ENCODE measurements at places on chromosomes 2 and 18.

DNA sequence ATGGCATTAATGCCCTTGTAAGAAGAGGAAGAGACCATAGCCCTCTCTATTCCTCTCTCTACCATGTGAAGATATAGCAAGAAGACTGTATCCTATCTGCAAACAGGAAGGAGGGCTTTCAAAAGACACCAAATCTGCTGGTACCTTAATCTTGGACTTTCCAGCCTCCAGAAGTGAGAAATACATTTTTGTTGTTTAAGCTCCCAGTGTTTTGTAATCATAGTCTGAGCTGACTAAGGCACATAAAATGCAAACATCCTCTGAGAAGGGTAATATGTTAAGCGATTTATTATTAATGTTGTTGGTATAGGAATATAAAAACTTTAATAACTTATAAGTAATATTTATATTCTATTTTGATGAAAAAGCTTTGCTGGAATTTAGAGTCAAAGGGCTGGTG lies 559.8 kb downstream of the SUCLG1 start:
- no peak for DNase-seq

DNA sequence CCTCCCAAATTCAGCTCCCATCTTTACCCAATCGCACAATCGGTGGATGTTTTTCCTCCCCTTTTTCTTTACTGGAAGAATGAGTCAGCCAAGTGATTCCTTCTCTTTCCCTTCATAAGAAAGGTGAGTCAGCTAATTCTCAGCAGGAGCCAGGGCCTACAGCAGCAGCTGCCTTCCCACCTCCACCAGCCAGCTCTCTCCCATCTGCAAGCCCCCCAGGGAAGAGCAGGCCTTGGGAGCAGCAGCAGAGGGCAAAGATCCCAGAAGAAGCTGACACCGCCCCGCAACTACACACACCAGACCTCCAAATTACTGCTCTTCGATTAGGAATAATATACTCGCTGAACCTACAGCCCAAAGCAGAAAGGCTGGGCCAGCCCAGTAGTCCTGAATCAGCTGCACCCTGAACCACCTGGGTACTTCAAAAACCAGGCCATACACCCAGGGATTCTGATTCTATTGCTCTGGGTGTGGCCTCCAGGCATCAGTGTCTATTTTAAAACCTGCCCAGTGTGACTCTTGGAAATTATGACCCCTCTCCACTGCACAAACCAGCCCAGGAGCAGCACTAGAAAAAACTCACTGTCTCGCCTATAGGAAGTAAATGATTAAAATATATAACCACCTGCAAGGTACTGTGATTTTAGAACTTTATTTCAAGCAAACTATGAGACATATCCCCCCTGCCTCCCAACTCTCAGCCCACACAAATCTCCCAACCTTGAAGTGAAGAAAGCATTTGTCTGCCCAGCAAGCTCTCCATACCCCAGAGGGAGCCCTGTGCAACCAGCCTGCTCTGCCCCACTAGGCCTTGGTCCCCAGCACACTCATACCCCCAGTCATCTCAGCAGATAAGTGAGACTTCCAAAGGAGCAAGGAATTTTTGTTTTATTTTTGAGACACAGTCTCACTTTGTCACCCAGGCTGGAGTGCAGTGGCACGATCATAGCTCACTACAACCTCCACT lies 7.3 kb downstream of the SFXN5 start:
- no peak for DNase-seq

DNA sequence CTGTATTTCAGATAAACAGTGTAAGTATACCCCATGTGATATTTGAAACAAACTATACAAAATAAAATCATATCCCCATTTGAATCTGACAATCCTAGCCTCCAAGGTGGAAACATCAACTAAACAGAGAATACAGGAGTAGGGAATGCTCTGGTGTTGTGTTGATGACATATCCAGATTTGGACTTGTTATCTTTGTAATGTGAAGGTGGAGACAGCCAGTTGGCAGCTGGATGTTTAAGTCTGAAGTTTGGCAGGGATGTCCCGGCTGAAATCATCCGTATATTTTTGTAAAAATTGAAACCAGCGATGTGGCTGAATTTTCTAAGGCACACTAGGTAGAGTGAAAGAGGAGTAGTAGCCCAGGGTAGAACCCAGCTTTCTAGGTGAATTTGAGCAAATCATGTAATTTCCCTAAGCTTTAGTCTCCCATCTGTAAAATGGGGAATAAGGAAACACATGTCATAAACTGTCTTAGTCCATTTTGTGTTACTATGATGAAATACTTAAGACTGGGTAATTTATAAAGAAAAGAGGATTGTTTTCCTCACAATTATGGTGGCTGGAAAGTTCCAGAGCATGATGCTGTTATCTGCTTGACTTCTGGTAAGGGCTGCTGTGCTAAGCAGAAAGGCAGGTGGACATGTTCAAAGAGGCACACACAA lies 246.6 kb upstream of the APCDD1 start:
- DNase-seq: no peak

DNA sequence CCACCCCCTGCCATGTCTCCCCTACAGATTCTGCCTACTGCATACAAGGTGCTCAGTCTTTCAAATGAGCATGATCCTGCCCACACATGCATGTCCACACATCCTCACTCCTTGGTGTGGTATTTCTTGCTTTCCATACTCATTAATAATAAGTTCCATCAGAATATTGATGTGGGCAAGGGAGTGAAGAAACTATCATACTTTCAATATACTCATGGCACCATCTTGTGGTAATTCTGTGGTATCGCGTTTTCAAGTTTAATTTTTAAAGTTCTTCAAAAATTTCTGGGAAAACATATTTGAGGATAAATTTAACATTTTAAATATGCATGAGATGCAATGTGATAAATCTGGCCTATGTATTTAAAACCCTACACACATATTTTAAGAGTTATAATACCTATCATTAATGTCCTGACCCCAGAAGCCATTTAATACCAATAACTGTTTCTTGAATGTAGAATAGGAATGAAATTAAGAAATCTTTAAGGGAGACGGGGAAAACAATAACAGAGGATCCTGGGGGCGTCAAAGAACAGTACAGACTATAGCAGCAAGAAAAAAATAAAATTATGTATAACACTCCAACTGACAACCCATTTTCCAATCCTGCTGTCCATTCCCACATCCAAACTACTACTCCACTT lies 110.1 kb downstream of the ZNF385B start:
- DNase-seq: no peak

- DNase-seq: no peak
Measured at GRCh38 chr2:67581751-67582150, 184.6 kb downstream of the ETAA1 start.

DNA sequence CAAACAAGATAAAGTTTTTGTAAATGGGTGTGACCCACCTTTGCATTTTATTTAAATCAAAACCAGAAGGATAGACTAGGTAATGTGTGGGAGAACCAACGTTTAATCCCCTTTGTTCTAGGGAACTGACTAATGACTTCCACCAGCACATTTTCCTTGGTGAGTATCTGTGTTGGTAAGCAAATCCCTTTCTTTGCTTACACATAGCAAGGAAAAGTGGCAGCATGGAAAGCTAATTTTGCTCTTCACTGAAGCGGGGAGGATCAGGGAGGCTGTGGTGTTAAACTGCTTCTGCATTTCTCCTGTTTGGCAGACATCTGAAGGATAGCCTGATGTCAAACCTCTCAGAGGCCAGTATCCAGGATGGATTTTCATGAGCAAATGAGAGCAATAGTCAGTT lies 331.1 kb downstream of the PTPRM start:
- no peak for DNase-seq

Data from activated naive CD8-positive, alpha-beta T cell treated with anti-CD3 and anti-CD28 coated beads, Interleukin-2, amount 10 ng/mL, durations not matched to agents 7 days and 5 days (primary cell).